ENCODE measurements at places on chromosomes 7 and 10.

DNA sequence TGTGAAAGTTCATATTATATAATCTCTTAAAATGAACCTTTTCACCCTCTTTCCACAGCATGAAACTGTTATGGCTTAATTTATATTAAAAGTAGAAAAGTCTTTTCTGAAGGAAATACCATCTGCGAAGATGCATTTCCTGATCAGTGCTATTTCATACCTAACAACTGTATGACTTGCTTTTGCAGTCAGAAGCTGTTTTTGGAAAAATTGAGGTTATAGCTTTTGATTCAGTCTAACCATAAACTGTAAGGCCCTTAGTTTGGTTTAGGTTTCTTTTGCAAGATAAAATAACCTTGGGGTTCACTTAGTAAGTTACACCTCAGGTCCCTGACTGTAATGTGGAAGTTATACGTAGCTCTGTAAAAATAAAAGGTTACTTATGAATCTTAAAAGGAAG, 22.7 kb upstream of the PARP12 start:
- no peak for DNase-seq

- DNase-seq = no peak
Observed at GRCh38 chr10:44030132-44030531, 354.8 kb downstream of the CXCL12 start.

- no peak for DNase-seq
Observed at GRCh38 chr7:117146511-117146910, 176.3 kb downstream of the WNT2 start.

GRCh38 chr10:61941202-61941681, 39.7 kb downstream of the ARID5B start:
- DNase-seq = no peak

DNA sequence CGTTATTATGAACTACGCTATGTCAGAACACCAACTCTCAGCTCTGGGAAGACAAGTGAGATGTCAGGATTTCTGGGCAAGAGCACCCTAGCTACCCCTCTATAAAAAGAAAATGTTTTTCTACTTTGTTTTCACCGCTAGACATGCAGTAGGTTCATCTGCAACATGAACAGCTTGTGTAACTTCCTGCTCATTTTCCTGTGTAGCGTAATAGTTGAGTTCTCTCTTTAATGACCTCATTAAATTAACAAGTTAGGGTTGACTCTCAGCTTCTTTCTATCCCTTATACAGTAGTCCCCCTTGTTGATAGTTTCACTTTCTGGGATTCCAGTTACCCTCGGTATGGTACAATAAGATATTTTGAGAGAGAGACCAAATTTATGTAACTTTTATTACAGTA, 329.4 kb upstream of the ZNF32 start:
- DNase-seq = no peak

Data from stimulated activated naive CD4-positive, alpha-beta T cell (primary cell).